ENCODE measurements at places on chromosomes 6 and 20.
A peak's percentile ranks its signal among the peaks of the same experiment; 100 is the strongest.

DNA sequence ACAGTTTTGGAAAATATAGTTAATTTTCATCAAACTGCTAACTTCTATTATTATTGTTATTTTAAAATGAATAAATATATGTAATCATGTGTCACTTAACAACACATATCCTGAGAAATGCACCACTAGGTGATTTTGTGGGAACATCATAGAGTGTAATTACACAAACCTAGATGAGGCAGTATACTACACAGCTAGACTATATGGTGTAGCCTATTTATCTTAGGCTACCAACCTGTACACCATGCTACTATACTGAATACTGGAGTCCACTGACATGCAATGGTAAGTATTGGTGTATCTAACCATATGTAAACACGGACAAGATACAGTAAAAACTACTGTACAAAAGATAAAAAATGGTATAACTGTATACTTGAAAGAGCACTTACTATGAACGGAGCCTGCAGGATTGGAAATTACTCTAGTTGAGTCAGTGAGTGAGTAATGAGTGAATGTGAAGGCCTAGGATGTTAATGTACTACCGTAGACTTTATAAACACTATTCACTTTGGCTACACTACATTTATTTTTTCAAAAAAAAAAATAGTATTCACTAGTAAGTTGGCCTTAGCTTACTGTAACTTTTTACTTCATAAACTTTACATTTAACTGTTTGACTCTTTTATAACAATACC is 72.4 kb downstream of the ASCC3 start:
- no peak for DNase-seq

DNA sequence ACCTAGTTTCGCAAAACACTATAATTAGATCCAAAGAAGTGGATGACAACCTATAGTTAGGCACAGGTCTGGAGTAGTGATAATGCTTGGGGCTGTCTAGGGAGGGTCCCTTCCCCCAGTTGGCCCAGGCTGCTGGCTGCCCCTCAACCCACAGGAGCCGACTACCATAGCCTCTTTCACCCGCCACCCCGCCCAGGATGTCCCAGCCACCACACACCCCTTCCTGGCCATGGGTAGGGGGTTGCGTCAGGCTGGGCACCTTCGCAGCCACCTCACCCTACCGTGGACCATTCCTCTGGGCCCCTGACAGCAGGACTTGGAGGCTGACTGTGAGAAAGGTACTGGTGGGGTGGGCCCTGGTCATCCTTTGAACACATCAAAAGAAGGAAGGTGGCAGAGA is 8.5 kb downstream of the TFEB start:
- no peak for DNase-seq

DNA sequence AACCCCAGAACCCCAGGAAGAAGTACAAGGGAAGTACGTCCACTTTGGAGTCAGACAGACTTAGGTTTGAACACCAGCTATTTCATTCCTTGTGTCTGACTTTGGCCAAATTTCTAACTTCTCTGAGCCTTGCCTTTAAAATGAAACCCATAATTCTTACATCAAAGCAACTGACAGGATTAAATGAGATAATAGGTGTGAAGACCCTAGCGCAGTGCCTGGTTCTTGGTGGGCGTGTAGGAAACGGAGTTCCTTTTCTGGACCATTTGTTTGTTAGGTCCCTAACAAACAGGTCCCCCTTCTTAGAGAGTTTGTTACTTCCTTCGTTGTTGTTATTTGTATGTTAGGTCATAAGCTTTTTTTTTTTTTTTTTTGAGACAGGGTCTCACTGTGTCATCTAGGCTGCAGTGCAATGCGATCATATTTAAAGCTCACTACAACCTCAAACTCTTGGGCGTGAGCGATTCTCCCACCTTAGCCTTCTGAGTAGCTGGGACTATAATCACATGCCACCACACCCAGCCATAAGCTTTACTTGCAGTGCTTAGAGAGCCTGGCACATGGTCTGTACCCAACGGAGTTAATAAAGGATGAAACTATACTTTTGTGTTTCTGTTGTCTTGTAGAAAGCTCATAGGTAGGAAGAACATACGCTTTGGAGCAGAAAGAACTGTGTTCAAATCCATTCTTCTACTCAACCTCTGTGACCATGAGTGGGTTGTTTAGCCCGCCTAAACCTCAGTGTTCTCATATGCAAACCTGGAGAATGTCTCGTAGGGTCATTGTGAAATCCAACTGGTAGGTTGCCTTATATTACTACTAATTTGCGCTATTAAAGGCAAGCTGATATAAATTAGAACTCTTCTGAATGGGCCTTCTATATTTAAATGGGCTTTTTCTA is 21.8 kb upstream of the MROH8 start:
- DNase-seq = no peak

GRCh38 chr6:148817689-148818088 is 70.9 kb downstream of the UST start:
- DNase-seq = no peak

- DNase-seq = no peak
Measured at GRCh38 chr6:137157601-137158000, 15.8 kb downstream of the IL22RA2 start.

DNA sequence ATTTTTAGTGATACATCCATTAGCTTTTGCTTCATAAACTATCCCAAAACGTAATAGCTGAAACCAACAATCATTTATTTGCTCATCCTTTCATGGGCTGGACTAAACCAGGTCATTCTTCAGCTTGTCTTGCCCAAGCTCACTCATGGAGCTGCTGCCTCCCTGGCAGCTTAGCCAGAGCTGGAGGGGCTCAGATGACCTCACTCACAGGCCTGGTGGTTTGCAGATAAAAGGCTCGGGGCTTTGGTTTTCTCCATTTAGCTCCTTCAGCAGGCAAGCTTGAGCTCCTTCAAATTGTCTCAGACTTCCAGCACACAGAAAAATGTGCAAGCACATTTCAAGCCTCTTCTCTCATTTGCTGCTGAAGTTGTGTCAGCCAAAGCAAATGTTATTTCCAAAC is 139.1 kb downstream of the BTBD3 start:
- DNase-seq = no peak

DNA sequence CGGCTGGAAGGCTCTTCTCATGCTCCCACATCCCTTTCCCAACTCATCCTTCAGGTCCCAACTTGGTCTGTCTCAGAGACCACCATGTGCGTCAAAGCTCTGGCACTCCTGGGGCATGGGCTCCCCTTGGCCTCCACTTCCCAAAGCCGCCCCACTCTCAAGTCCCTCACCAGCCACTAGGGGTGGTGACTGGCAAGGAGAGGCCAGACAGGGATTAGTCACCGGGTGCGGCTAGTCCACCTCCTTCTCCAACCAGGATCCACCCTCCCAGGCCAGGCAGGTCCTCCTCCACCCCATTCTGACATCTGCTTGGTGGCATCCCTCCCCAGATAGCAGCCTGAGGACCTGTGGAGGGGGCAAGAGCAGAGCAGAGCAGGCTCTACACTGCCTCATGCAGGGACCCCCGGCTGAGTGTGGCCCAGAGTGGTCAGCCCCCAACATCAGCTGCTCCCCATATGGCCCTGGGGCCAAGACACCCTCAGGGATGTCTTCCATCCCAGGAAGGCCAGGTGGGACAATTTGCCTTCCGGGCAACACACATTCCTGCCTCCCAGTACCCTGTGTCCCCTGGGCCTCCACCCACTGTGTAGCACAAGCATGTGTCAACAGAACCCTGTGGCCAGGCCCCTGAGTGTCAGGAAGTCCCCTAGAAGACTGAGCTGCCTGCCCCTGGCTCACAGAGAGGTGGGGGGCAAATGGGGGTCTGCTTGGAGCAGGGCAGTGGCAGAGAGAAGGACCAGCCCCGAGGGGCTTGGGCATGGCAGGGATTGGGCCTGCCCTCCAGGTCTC is 29.2 kb downstream of the YTHDF1 start:
- DNase-seq = peak; percentile 44

GRCh38 chr6:23282252-23283021 is 713.1 kb downstream of the HDGFL1 start:
- DNase-seq = no peak

- DNase-seq = no peak
Measured at GRCh38 chr6:167236239-167236571, 54.9 kb upstream of the UNC93A start.

DNA sequence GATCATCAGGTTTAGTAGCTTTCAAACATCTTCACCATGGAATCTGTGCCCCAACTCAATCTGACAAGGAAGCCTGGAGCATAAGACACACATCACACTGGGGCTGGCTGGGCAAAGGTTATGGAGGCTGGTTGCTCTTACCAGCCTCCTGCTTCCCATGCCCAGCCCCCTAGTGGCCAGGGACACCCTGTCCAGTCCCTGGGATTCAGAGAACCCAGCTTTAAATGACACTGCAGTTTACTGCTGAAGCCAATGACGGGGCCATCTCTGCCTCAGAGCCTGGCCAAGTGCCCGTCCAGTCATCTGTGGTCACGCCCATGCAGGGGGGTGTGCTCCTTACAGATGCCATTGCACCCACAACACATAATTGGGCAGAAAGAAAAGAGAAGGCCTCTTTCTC is 272.9 kb downstream of the SMOC2 start:
- DNase-seq = peak; percentile 20

DNA sequence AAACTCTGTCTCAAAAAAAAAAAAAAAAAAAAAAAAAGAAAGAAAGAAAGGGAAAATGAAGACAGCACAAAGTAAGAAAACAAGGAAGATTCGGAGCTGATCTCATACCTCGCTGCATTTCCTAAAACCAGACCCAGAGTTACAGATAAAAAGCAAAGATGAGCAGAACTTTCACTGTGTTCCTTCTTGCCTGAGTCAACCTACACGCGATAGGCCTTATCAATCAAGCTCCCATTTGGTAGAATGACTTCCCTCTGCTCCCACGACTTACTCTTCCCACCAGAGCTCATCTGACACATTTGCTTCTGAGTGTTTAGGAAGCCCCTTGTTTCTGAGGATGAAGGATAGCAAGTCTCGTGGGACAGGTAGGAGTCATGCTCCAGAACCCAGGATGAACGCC is 302.9 kb downstream of the TFAP2A start:
- DNase-seq = no peak

DNA sequence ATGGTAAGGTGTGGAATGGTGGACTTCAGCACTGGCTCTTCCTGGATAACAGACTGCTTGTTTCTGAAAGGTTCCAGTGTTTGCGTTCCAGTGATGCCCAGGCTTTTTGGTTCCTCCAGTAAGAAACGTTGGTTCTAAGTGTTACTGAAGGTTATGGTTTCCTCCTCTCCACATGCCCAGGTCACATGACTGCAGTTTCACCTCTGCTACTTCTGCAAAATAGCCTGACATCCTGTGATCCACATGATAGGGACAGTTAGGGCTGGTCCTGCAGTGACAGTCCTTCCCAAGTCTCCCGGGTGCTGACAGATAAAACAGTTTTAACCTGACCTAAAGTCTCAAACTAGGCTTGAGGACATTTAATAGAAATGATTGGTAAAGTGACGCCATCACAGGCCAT is 132.2 kb upstream of the CST7 start:
- no peak for DNase-seq

- DNase-seq = no peak
Measured at GRCh38 chr6:170097505-170098427, 193.1 kb downstream of the DLL1 start.

DNA sequence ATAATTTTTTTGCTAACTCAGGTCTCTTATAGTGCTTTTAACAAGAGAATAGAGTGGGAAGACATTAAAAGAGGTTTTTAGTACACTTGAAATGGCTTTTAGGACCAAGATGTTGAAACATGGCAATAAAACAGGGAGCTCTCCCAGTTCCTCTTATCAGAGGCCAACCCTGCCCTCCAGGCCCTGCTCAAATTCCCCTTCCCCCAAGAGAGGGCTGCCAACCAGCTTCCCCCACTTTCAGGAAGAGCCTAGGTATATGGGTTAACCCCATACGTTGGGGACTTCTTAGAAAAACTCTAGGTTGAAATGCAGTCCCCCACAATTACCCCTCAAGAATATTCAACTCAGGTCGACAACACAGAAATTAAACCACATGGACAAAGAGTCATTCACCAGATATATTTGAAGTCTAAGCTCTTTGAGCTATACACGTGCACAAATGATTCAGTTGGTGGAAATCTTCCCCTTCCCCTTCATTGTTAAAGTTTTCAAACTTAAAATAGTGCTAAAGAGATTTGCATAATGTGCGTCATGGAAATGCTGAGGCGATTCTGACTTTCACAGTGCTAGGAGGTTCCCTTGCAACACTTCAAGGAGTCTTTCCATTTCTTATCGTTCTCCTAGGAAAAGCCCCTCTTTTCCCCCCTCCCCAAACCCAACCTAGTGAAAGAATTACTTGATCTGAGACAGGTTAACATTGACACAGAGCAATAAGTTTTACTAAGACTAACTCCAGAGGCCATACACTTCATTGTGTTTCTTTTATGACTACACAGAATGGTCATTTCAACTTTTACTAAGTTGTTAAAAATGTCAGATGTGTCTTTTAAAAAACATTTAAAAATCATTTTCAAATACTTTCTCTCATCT is 49.8 kb upstream of the ENPP5 start:
- no peak for DNase-seq

GRCh38 chr6:134520181-134521115 is 202.5 kb upstream of the SGK1 start:
- no peak for DNase-seq

DNA sequence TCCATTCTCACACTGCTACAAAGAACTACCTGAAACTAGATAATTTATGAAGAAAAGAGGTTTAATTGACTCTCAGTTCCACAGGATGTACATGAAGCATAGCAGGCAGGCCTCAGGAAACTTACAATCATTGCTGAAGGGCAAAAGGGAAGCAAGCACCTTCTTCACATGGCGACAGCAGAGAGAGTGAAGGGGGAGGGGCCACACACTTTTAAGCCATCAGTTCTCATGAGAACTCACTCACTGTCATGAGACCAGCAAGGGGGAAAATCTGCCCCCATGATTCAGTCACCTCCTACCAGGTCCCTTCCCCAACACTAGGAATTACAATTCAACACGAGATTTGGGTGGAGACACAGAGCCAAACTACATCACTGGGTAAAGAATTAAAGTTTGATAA is 12.5 kb upstream of the ENPP1 start:
- no peak for DNase-seq

GRCh38 chr6:100664274-100665040 is 199.7 kb upstream of the SIM1 start:
- peak; percentile 41 for DNase-seq

All from LoVo (cell line).